ENCODE measurements at places on chromosomes 4 and X. TPM values are rescaled to one million over a fixed set of nuclear protein-coding genes. Genes with fewer than 3 reads are reported as not detected.

BEX3 gene
- 243 TPM for total RNA-seq

AFM gene
- total RNA-seq: not detected

G3BP2 gene
- total RNA-seq: 267 TPM

TRAM1L1 gene
- total RNA-seq: 3.3 TPM

NUDT9 gene
- 15.2 TPM for total RNA-seq

CCKAR gene
- total RNA-seq: 0.30 TPM

Measured in smooth muscle cell of the umbilical artery (primary cell).